ENCODE measurements at places on chromosomes 2 and 18.

- DNase-seq: peak; percentile 21
These were observed 11.9 kb upstream of the KIDINS220 start for GRCh38 chr2:8849327-8849726.

- peak; percentile 82 for DNase-seq
These were observed 42.1 kb upstream of the EVA1A start for GRCh38 chr2:75602724-75603342.

- no peak for DNase-seq
These were observed 24.5 kb downstream of the HDAC4 start for GRCh38 chr2:239376351-239376750.

DNA sequence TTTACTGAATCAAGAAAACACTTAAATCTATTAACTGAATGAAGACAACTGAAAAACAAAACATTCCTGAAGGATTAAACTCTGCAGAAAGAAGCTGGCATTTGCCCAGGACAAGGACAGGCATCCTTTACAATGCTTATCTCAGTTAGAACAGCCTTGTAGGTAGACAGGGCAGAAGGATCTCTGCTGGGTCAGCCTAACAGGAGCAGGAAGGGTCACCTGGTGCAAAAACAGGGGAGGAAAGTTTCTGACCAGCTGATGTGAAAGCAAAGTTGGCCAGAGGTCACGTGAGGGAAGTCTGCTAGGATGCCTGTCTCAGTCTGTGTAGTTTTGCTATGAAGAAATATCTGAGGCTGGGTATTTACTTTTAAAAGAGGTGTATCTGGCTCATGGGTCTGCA lies 348.6 kb downstream of the ANAPC1 start:
- DNase-seq: no peak

- DNase-seq: no peak
These were observed 542.0 kb upstream of the GCFC2 start for GRCh38 chr2:76252704-76253103.

DNA sequence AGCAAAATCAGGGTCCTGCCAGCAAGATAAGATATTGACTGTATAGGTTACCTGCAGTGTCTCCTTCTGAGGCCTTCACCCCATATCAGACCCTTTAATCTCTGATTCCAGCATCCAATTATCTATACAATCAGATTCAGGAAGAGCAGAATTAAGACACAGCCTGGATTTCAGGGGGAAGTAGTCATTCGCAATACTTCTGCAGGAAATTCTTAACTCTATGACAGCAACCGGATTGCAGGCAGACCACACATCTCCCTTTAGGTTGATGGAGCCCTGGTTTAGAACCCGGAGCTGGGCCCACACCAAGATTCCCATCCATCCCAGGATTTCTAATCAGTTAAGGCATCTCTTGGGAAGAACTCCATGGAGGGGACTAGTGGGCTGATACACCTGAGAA lies 9.5 kb downstream of the ARL4C start:
- no peak for DNase-seq

GRCh38 chr18:39564716-39565115 lies 1999.1 kb upstream of the CELF4 start:
- DNase-seq: no peak

- no peak for DNase-seq
These were observed 135.2 kb downstream of the MCFD2 start for GRCh38 chr2:46780411-46780800.

- no peak for DNase-seq
These were observed 110.9 kb downstream of the LYPD6 start for GRCh38 chr2:149441255-149441654.

- DNase-seq: no peak
These were observed 415.3 kb downstream of the HRH4 start for GRCh38 chr18:24875777-24876176.

Data from AG09309 (cell line).